ENCODE measurements at places on chromosomes 13 and 19.
A peak's percentile ranks its signal among the peaks of the same experiment; 100 is the strongest.

GRCh38 chr19:6088602-6089049 is 21.7 kb downstream of the RFX2 start:
- no peak for DNase-seq

GRCh38 chr13:76943646-76944045 is 4.7 kb upstream of the ACOD1 start:
- no peak for DNase-seq

DNA sequence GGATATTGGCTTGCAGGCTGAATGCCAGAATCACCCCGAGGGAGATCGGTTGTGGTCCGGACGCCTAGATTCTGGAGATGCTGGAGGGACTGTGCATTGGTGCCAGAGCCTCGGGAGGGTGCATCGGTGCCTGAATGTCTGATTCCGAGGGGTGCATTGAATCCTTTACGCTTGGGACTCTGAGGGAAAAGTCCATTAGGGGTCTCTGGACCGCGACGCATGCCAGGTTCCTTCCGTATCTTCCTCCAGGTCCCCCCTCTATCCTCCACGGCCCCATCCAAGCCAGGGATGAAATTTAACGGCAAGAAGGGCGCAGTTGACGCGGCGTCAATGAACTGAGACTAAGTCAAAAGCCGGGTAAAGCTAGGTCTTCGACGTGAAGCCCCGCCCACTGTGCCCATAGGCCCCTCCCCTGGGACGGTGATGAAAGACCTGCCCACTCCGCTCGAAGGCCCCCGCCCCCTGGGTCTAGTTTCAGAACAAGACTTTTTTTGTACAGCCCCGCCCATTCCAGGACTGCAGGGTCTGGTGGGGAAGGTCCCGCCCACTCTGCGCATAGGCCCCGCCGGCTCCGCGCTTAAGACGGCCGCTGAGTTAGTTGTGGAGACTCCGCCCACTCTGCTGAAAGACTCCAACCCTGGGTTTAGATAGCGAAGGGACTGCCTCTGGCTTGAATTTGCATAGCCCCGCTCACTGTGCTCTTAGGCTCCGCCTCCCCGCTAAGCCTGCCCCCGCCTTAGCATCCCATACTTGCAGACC is 737 bp downstream of the ZNF575 start:
- DNase-seq = peak; percentile 87

GRCh38 chr13:50893211-50893852 is 16.3 kb upstream of the RNASEH2B start:
- peak; percentile 66 for DNase-seq

DNA sequence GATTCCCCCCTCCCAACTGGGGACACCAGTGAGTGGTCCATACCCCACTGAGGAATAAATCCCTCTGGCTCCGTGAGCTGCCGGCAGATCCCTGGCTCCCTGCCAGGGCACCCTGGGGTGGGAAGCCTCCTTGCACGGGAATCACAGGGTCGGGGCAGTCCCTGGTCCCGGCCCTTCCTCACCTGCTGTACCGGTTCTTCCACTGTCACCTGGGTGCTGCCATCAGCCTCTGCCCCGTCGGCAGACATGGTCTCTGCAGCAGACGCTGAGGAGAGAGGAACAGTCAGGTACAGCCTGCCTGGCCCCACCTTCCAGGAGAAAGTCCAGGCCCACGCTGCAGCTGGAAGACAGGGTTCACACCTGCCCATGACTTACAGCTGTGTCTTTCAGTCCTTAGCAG is 6.3 kb downstream of the PLIN3 start:
- DNase-seq = no peak

- no peak for DNase-seq
Observed at GRCh38 chr13:109541081-109541480, 245.3 kb downstream of the IRS2 start.

DNA sequence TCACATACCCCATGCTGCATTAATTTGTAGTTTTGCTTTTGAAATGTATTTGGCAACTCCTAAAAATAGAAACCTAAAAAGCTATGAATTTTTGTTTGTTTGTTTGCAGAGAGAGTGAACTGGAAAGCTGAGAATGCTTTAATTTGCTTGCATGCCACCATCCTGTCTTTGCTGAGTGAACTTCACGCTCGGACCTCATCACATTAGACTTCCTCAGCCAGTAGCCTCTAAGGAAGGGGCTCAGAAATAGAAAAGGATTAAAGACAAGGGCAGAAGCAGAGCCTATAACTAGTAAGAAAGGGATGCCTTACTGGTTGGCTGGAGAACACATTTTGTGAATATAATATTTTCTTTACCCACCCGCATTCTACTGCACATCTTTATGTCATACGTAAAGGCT is 275.1 kb downstream of the DCLK1 start:
- DNase-seq = no peak

DNA sequence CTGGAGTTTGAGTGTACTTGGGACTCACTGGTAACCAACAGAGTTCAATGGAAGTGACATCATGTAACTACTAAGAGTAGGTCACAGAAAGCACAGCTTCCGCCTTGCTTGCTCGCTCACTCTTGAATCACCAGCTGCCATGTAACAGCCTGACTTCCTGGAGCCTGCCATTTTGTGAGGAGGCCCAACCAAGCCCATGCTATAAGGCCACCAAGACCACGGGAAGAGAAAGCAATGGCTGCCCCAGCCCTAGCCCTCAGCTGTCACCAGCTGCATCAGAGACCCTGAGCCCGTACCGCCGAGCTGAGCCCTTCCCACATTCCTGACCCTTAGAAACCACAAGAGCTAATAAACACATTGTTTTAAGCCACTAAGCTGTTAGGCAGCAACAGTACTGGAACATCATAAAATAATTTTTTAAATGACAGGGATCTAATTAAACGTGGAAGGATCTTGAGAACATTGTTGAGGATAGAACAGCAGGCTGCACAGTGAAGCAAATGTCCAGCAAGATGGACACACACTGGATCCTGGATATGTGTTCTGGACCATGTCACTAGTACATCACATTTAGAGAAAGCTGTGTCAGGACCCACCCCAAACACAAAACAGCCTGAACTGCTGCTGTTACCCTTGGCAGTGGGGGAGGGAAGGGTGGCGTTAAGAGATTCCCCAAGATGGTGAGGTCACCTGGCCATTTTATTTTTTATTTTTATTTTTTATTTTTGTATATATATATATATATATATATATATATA is 21.7 kb upstream of the LDLR start:
- DNase-seq = no peak

DNA sequence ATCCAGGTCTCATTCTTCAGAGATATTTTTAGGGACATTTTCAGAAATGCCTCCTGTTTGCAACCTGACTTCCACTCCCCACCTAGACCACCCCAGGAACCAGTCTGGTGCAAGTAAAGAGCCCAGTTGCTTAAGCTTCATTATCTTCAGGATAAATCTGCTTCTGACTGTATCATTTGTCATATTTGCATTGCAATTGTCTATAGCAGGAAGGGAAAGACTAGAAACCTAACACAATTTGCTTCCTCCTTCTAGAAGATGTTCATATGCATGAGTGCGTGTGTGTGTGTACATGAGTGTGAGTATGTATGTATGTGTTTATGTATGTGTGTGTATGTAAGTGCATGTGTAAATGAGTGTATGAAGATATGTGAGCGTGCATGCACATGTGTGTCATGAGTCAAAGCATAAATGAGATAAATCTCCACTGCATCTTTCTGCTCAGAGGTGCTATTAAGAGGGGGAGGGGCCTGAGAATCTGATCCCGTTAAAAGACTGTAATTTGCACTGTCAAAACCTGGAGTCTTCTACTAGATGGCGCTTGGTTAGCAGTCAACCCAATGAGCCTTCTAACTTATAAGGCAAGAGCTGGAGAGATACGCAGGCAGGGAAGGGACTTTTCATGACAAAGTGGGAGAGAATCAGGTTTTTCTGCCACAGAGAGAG is 178.8 kb upstream of the KL start:
- no peak for DNase-seq

Measured in central memory CD4-positive, alpha-beta T cell (primary cell).